ENCODE measurements at places on chromosomes 12 and 14.

DNA sequence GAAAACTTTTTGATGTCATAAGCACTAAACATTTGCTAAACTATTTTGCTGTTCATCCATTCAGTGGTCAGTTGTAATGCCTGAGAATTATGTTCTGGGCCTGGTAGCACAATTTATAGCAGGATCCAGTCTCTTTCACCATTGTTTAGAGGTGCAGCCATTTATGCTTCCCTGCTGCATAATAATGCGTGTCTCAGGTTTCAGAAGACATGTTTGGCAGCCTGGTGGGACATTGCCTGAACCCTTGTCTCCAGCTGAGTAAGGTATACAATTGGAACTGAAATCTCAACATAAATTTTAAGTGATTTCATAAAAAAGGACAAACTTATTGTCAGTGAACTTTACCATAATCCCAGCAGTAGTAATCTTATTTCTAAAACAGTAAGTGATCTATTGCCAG, 94.8 kb downstream of the POLR3B start:
- DNase-seq, result no peak

GRCh38 chr14:77708749-77709148, 846 bp downstream of the SLIRP start:
- no peak for DNase-seq

- DNase-seq, result no peak
These were observed 132.1 kb downstream of the SLC5A8 start for GRCh38 chr12:101077791-101078528.

GRCh38 chr14:105931808-105932483, 405.6 kb downstream of the TMEM121 start:
- peak; percentile 24 for DNase-seq

- peak; percentile 36 for DNase-seq
These were observed 86.6 kb downstream of the KDM2B start for GRCh38 chr12:121494093-121494787.

DNA sequence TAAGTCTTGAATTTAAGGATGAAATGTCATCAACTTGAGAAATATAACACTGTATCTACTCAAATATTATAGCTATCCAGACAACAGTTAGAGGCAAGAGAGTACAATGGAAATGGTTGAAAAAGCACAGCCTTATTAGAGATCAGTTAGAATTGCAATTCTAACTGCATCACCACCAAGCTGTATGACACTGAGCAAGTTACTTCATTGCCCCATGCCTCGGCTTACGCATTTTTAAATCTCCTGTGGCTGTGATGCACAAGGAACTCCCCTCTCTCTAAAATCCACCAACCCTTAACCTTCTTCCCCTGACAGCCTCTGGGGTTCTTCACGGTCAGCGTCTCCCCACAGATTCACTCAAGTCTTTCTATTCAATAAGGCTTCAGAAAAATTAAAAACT, 75.1 kb downstream of the MED13L start:
- no peak for DNase-seq

DNA sequence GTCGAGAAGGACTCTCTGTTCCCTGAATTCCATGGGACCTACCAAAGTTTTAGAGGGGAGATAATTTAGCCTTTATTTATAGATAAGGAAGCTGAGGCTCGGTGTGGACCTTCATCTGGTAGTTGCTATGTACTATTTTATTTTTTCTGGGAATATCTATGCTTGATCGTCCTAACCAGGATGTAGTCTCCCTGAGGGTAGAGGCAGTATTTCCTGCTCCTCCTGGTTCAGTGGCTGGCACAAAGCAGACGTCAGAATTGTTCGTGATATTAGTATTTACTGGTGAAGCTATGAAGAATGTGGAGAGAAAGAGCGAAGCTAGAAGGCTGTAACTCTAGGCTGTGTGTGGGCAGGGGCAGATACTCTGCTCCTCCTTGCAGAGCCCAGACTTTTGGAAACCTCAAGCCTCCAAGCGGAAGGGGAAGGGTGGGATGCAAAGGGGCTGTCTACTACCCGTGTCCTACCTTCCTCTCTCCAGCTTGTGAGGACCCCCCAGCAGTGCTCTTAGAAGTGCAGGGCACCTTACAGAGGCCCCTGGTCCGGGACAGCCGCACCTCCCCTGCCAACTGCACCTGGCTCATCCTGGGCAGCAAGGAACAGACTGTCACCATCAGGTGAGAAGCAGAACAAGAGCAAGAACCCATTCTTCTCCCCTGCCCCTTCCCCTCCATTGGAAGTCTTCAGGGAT, 1.4 kb downstream of the LRP10 start:
- no peak for DNase-seq

DNA sequence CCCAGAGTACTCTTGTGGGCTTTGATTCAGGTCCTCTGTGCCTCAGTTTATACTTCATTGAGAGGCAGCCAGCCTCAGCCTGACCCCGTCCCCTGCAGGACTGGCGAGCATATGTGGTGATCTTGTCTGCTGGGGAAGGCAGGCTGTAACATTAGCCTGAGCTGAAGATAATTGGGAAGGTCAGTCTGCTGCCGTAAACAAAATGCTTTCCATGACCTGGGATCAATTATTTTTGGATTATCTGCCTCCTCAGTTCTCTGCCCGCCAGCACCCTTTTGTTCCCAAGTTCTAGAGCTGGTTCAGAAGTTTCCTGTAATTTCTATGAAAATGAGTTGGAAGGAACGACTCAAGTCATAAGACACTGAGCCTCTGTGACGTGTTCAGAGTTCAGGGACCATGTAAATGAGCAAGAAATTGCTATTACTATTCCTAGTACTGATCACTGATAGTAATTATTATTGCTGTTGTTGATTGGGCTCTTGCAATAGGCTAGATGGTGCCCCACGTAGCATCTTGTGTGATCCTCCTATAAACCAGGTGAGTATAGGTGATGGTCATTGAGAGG, 4.5 kb downstream of the ORAI1 start:
- no peak for DNase-seq

DNA sequence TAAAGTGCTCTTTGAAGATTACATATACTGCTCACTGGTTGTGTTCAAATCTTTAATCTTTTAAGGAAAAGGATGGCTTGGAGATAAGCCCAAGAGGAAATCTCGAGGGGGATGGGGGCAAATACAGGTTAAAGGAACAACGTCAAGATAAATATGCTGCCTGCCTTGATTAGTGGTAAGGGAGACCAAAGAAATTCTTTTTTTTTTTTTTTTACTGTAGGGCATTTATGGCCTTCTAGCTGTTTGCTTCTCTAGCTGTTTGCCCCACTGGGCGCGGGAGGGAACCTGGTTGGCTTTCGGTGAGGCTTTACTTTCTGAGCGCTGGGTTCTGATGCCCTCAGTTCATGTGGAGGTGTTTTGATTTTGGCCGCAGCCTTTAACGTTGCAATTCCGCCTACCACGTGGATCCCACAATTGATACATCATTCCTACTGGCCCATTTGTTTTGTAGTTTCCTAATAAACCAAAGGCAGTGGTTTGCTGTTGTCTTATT, 5.7 kb downstream of the CCND2 start:
- no peak for DNase-seq

- DNase-seq, result no peak
These were observed 18.9 kb downstream of the ABCB9 start for GRCh38 chr12:122947352-122947792.

GRCh38 chr12:117789195-117789912, 179.4 kb downstream of the KSR2 start:
- DNase-seq, result no peak

DNA sequence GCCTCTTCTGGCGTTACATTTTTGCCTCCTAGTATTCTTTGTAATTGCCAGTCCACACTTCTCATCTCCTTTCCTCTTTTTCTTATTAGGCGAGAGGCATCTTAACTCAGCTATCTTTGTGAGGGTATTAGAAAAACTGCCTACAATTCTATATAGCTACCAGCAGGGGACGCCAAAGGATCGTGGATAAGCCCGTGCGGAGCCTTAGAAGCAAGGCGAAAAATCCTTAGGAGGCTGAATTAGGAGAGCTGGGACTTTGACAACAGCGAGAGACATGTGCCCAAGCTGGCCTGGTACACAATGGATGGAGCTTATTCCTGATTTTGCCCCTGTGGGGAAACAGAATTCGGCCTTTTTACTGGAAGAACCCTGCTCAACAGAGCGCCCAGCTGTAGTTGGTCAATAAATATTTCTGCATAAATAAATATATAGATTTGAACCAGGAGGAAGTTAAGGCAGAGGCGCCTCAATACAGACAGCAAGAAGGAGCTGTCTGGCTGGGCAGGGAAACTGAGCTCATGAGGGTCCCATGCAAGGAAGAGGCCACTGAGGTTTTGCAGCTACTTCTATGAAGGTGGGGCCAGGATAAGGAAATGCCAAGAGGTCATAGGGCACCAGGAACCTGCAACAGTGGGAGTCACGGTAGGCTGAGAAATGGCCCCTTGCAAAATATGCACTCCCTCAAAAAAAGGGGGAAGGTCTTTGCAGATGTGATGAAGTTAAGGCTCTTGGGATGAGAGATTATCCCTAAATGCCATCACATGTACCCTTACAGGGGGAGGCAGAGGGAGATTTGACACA, 14.6 kb upstream of the RBM19 start:
- peak; percentile 38 for DNase-seq

DNA sequence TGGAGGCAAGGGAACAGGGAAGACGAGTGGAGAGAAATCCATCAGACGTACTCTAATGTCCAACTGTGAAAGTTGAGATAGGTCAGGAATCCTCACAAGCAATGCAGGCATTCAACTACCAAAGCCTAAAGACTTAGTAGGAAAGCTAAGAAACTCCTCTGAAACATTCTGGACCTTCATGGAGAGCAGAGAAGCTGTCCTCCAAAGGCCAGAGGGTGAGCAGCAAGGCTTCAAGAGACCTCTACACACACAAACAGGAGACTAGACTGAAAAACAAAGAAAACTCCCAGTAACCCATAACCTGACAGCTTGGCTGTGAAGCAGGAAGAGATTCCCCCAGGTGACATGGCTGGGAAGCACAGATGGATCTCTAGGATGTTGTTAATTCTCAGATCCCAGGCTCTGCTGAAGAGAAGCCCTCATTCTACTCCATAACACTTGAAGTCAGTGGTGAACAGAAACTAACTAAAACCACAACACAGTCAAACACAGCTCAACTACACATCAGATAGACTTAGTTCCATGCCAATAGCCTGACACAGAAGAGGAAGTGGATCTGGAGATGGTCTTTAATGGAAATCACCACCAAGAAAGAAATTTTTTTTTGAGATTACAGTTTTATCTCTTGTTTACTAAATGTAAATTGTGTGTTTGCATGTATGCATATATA, 23.2 kb upstream of the LYZ start:
- no peak for DNase-seq

DNA sequence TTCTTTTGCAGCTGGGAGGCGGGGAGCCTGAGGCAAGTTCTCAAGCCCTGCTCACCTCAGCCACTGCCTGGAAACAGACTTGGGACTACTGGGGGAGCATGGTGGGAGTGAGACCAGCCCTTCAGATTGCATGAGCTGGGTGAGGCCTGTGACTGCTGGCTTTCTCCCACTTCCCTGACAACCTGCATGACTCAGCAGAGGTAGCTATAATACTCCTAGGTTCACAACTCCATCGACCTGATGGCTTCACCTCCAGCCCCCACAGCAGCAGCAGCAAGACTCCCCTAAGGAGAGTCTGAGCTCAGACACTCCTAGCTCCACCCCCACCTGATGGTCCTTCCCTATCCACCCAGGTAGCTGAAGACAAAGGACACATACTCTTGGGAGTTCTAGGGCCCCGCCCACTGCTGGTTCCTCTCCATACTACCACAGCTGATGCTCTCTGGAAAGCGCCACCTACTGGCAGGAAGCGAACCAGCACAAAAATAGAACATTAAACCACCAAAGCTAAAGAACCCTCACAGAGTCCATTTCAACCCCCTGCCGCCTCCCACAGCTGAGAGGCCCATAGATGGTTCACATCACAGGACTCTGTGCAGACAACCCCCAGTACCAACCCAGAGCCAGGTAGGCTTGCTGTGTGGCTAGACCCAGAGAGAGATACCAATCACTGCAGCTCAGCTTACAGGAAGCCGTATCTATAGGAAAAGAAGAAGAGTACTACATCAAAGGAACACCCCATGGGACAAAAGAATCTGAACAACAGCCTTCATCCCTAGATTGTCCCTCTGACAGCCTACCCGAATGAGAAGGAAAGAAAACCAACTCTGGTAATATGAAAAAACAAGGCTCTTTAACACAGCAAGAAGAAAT, 68.7 kb downstream of the RPAP3 start:
- DNase-seq, result peak; percentile 48

DNA sequence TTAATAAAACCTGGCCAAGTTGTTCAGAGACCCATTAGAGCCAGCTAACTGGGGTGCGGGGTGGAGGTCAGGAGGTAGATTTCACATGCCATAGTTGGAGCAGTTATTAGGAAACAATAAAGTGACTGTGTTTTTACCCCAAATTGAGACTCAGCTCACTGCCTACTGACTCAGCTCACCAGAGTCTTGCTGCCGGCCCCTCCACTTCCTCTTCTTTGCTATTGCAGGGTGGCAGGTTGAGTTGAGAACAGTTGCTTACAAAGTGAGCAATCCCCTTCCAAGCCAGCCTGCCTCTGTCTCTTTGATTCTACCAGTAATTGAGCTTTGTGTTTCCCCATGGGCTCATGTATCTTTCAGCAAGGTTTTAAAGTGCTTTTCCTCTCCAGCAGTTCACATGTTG, 12.9 kb downstream of the ST8SIA1 start:
- peak; percentile 26 for DNase-seq

DNA sequence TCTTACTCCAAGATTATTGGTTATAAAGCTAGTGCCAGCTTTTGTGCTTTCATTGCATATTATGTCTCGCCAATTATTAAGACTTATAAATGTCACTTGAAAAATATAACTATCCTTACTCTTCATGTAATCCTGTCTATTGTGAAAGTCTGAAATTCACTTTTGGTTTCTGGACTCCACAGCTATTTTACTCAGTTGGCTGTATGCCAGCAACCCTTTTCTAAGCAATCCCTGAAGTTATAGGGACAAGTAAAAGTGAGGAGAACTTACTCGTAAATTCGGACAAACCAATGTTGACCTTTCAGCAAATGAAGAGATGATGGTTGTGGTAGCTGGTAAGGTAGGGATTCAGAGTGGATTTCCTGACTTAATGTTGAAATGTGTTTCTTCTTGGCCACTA, 196.3 kb downstream of the NPAS3 start:
- DNase-seq, result no peak

DNA sequence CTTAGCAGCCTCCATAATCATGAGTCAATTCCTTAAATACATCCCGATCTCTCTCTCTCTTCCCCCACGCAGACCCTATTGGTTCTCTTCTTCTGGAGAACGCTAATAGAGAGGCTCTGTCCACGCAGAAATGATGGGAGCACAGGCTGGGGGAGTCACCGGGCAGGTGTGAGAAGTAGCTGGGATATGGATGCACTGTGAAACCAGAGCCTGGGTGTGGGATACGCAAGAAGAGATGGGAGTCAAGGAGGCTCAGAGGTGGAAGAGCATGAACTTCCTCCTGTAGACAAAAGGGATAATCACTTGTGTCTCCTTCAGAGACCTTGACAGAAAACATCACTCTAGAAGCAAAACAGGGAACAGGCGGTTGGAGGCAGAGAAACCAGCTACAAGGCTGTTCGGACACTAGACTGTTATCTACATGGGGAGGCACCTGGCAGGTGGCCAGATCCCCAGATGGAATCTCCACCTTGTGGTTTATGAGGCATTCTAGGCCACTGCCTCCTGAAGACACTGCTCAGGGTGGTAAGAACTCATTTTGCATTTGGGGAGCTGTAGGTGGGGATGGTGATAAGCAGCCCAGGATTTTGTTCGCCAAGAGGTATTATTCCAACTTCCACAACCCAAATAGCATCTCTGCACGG, 7.2 kb upstream of the SELPLG start:
- DNase-seq, result no peak

- DNase-seq, result no peak
These were observed 76.3 kb downstream of the ESR2 start for GRCh38 chr14:64217834-64218233.

- no peak for DNase-seq
These were observed 62.7 kb upstream of the ARID2 start for GRCh38 chr12:45666816-45667215.

Measured in CD4-positive, alpha-beta T cell treated with Interferon alpha-2 for 1 hour (primary cell).